ENCODE measurements at places on chromosomes 13 and 19.

DNA sequence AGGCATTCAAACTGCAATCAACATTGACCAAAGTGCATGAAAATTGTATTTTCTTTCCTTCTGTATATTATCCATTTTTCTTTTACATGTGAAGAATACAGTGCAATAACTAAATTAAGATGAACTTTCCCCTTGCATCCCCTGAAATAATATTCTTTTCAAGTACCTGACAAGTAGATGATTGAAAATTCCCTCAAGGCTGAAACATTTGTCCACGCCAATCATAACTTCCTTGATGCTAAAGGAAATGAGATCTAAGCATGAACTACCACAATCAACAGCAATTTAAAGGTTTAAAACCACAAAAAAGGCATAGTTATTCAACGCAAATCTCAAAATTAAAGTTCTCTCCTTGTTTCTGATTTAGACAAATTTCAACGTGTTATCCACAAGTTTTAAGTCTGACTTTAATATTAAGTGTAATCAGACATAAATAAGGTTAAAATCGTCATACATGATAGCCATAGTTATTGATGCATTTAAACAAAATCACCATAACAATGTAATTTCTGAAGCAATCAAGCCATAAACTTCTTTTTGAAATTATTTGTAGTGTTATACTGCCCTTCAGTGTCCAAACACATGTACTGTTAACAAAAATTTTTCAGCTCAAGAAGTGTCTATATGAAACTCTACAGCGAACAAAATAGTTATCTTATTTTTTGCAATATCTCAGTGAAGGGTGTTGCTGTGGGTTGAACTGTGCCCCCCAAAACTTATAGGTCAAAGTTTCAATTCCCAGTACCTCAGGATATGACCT lies 169.5 kb downstream of the DCLK1 start:
- DNase-seq: no peak

DNA sequence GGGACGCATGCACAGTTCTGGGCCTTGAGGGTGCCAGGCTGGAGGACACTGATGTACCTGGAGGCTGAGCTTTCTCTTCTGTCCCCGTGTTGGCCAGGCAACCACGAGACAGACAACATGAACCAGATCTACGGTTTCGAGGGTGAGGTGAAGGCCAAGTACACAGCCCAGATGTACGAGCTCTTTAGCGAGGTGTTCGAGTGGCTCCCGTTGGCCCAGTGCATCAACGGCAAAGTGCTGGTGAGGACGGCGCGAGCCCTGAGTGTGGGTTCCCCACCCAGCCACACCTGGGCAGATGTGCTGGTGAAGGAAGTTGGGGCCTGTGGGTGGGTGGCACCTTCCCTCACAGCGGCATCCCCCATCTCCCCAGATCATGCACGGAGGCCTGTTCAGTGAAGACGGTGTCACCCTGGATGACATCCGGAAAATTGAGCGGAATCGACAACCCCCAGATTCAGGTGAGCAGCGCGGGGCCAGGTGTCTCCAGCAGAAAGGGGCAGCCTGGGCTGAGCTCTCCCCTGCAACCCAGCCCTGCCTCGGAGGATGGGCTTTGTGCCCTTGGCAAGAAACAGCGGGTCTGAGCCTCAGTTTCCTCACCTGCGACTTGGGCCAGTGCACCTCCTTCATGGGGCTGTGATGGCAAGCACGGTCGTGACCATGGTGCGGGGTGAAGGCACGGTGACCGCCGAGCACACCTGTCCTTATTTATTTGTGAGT lies 26.2 kb downstream of the CCDC8 start:
- no peak for DNase-seq

DNA sequence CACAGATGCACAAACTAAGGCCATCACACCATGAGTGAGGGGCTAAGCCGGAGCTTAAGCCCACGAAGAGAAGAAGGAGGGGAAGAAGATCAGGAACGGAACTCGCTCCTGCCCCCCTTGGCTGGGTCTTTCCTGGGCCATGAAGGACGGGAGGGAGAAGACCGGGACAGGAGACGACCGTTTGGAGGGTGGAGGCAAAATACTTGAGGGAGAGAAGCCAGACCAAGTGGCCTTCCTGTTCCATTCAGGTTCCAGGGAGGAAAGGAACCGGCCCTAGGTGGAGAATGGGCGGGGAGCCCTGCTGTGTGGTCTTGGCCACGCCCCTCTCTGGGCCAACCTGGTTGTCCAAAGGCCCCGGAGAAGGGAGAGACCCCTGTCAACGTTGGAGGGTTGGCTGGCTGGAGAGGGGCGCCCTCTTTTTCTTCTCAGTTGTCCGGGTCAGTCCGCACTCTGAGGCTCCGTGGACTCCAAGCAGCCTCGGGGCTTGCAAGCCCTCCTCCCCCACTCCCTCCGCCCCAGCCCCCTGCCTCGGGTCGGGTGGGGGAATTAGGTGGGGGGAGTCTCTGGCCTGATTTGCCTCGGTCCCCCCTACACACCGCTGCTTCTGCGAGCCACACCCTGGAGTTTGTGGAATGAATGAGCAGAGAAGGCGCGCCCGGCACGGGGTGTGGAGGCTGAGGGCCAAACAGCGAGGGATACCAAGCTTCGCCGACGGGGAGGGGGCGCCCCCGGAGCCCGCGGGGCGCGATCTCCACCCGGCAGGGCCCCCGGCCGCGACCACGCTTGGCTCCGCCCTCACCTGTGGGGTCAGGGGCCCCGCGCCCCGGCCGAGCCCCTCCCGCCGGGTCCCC lies 757 bp downstream of the FBN3 start:
- DNase-seq: peak; percentile 76

GRCh38 chr13:89455741-89456140 lies 1784.6 kb downstream of the SLITRK5 start:
- no peak for DNase-seq

DNA sequence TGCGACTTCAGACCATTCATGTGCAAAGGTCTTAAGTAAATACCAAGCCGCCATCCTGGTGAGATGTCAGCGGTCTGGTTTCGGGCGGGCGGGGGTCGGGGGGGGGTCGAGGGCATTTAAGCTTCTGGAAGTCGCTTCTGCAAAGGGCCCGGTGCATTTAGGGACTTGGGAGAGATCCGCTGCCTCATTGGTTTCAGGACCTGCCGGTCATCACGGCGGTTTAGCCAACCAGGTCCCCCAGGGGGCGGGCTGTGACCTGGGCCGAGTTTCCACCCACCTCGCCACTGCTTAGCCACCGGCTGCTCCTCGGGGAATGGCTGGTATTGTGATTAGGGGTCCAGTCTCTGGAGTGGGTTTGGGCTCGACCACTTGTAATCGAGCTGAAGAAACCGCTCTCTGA lies 7.8 kb downstream of the ANKLE1 start:
- peak; percentile 84 for DNase-seq

Measured in nephron progenitor cell (in vitro differentiated cells).